ELR (cell line): ENCODE measurements at places on chromosomes 11 and 22.

- peak; percentile 5 for DNase-seq
These were observed 350.3 kb upstream of the MPPED2 start for GRCh38 chr11:30936491-30936890.

DNA sequence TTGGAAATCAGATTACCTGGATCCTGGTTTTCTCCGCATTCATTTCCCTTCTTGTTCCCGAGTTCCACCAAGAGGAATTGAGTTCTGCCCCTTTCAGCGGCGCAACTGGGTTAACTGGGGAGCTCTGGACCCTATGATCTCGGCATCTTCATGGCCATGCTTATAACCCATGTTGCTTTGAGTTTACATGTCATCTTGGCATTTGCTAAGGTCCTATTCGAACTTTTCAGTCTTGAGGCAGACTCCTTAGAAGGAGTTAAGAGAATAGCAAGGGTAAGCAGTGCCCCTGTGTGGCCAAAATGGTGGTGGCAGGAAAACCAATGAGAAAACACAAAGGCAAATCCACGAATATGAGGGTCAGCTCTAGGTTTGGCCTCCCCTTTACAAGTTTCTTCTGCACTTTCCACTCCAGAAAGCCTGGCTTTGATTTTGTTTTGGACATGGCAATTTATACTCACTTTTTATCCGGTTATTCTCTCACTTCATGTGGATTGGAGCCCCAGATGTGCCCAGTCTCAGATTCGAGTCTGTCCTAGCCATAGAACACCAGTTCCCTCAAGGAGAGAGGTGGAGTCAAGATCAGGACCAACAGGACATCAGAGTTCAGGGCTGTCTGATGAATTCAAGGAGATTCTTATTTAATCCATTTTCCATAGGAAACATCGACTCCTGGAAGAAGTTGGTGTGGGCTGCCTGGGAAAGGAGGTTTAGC, 55.3 kb upstream of the FBXO3 start:
- DNase-seq: peak; percentile 81

- DNase-seq: peak; percentile 3
These were observed 246.8 kb upstream of the KIRREL3 start for GRCh38 chr11:127247261-127247851.

DNA sequence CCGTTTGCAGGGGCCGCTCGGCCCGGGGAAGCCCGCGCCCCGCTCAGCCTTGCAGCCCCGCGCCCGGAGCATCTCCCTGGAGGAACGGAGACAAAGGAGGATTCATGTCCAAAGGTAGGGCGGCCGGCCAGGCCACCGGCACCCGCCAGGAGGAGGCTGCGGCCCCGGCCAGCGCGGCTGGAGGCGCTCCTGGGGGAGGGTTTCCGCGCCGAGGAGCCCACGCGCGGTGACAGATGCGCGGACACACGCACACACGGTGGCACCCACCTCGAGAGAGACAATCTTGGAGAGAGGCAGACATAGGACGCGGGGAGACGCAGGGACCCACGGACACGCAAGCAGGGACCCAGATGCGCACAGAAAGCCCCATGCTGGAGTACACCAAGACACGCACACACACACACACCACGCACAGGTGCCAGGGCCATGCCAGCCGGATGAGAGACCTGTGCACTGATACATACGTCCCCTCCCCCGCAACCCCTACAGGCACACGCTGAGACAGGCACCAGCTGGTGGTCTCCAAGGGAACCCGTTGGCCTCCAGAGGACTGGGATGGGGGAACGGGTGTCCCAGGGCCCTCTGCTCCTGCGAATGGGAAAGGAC, 7.8 kb downstream of the SEPTIN3 start:
- DNase-seq: no peak

DNA sequence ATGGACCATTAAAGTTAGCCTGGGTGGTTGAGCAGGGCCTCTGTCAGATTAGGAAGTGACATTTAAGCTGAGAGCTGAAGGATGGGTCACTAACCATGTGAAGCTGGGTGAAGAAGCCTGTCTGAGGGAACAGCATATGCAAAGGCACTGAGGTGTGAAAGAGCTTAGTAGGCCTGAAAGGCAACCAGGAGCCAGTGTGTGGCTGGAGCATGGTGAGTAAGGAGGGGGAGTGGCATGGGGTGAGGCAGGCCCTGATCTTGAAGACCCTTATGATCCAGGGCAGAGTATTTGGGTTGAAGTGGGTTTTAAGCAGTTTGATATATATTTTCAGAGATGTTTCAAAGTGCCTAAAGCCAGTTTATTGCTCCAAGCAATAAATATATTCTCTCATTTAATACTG, 48.8 kb downstream of the PARVA start:
- no peak for DNase-seq

DNA sequence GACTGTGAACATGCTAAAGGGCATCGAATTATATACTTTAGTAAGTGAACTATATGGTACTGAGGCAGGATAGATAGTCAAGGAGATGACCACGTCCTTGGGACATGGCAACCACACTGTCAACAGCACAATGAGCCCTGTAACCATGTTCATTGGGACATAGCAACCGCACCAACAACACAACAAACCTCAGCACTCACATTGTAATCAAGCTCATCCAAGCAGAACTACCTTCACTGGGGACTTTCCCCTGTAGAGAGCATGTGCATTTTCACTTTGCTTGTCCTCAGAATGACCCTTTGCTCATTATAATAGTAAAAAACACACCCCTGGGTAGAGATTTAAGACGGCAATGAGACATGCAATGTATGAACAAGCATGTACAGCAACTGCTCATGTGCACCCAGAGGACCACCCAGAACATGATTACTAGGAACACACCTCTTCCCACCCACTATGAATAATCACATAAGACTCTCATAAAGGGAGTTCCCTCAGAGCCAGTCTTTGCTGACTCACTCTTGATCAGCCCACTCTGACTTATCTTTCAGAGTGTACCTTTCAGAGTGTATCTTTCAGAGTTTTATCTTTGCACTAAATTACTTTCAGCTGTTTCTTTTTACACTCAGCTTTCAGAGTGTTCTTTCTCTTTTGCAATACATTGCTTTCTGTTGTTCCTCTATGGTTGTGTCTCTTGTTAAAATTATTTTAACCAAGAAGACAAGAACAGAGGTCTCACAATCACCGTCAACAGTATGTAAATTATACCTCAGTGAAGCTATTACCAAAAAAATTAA, 4.1 kb upstream of the PLAAT2 start:
- DNase-seq: peak; percentile 93

- DNase-seq: no peak
These were observed 105.9 kb upstream of the BDNF start for GRCh38 chr11:27806122-27806521.

DNA sequence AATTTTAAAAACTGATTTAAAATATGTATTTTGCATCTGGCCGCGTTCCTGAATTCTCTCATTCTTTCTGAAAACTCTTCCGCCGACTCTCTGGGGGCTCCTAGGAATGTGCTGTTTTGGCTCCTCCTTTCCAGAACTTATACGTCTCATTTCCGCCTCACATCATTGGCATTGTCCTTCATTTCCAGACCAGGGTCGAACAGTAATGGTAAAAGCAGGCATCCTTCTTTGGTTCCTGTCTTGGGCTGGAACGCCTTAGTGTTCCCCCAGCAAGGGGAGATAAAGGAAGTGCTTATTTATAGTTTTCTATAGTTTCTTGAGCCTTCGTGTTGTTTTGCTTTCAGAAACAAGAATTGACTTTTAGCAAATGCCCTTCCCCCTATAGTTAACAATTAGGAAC, 10.9 kb upstream of the TNNT3 start:
- DNase-seq: no peak

DNA sequence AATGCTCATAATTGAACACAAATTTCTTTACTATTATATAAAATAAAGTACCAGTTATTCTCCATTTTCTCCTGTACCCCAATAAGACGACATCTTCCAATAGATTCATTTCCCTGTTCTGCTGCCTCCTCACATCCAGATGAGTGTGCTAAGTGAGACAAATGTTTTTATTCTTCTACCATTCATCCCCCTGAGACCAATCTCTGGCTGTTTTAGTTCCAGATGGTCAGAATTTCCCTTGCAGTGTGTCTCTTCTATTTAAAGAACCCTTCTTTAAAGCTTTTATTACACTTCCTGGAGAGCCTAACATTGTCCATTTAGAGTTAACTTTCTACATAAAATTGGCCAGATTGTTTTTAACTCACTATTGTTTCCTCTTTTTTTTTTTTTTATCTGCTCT, 41.2 kb upstream of the GLYATL1 start:
- no peak for DNase-seq

- no peak for DNase-seq
These were observed 10.6 kb downstream of the CDPF1 start for GRCh38 chr22:46239261-46240048.

DNA sequence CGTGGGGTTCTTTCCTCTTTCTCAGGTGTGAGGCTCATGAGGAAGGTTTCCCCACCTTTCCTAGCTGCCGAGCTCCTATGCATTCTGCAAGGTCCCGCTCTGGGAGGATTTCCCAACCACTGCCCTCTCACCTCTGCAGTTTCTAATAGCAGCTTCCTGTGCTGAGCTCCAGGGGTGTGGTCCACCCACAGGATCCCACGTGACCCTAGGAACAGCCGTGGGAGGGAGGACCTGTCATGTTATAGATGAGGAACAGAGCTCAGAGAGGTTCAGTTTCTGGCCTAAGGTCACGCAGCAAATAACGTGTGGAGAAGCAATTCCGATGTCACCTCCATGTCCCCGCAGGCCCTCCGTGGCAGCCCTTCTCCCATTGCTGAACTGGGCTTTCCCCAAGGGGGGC, 38.5 kb downstream of the FLRT1 start:
- DNase-seq: no peak
